ENCODE measurements at places on chromosomes 11 and 22.

GRCh38 chr11:114149689-114150407 is 90.3 kb downstream of the ZBTB16 start:
- no peak for DNase-seq

DNA sequence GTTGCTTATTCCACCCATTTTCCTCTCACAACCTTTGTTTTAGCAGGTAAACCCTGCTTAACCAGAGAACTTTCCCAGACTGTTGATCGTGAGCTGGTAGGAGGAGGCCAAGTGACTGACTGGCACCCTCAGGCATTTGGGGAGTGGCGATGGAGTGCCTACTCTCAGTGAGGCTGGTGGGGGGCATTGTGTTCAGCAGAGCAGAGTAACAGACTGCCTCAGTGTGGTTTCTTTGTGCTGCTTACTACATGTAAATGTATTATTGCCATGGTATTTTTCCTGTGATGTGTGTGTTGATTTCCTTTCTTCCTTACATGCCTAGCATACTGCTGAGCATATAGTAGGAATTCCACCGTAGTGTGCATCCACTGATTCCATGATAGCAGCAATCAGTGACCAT is 2.6 kb downstream of the MARK2 start:
- DNase-seq, result no peak

GRCh38 chr11:117052196-117053149 is 45.8 kb downstream of the SIK3 start:
- DNase-seq, result no peak

DNA sequence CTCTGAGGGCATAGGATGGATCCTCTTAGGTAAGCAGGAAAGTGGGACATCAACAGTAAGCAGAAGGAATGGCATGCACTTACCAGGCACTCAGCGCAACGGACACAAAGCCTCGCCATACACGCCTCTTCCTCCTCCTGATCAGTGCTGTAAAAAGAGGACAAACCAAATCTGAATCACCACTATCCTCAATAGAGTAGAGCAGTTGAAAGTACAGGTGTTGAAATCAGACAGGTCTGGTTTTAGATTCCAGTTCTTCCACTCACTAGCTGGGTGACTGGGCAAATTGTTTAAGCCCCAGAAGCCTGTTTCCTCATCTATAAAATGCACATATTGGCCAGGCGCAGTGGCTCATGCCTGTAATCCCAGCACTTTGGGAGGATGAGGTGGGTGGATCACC is 8.6 kb upstream of the JAML start:
- no peak for DNase-seq

- no peak for DNase-seq
Measured at GRCh38 chr22:36456464-36456845, 25.0 kb downstream of the TXN2 start.

- no peak for DNase-seq
Measured at GRCh38 chr11:3803726-3804495, 4.4 kb upstream of the PGAP2 start.

DNA sequence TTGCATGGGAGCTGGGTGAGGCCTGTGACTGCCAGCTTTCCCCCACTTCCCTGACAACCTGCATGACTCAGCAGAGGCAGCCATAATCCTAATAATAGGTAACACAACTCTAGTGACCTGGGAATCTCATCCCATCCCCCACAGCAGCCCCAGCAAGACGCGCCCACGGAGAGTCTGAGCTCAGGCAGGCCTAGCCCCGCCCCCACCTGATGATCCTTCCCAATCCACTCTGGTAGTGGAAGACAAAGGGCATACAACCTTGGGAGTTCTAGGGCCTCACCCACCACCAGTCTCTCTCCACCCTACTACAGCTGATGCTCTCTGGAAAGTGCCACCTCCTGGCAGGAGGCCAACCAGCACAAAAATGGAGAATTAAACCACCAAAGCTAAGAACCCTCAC is 60.3 kb downstream of the CWF19L2 start:
- no peak for DNase-seq

DNA sequence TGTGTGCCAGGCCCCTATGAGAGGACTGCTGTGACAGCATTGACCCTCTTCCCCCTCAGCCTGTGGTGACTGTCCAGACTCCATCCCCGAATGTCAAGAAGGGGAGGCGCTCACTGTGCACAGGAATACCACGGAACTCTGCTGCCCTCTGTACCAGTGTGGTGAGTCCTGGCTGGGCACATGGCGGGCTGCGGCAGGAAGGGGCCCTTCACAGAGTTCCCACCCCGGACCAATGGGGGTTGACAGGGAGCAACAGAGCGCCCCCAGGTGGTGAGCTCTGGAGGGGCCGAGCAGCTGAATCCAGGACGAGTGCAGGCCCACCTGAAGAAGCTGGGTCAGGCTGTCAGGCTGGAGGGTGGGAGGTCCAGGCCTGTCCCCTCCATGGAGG is 83.8 kb upstream of the MYOD1 start:
- DNase-seq, result no peak

DNA sequence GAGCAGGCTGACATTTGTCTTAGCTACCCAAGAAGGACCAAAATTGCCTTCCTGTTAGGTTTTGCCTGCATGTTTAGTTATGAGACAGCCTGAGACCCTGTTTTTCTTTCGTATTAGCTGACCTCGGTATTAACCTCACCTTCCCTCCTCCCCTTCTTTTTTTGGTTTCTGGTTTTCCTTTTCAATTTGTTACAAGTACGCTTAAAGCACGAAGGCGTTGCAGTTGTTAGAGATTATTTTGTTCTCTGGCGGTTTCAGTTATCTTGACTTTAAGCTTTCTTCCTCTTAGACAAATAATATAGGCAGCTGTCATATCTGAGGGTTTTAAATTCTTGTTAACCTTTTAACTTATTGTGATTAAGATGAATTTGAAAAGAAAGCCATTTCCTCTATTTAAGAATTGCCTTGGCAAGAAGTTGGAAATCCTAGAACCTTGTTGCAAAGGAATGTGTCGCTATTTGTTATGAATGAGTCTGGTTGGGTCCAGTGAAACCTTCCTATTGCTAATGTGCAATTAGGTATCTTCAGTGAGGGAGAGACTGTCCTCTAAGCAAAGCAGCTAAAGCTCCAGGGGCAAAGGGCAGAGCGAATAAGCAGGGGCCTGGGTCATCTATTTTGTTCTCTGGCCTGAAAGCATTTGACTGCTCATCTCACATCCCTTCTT is 45.7 kb downstream of the PACS1 start:
- peak; percentile 59 for DNase-seq

GRCh38 chr22:30481711-30482110 is 9.9 kb upstream of the SEC14L3 start:
- DNase-seq, result no peak

DNA sequence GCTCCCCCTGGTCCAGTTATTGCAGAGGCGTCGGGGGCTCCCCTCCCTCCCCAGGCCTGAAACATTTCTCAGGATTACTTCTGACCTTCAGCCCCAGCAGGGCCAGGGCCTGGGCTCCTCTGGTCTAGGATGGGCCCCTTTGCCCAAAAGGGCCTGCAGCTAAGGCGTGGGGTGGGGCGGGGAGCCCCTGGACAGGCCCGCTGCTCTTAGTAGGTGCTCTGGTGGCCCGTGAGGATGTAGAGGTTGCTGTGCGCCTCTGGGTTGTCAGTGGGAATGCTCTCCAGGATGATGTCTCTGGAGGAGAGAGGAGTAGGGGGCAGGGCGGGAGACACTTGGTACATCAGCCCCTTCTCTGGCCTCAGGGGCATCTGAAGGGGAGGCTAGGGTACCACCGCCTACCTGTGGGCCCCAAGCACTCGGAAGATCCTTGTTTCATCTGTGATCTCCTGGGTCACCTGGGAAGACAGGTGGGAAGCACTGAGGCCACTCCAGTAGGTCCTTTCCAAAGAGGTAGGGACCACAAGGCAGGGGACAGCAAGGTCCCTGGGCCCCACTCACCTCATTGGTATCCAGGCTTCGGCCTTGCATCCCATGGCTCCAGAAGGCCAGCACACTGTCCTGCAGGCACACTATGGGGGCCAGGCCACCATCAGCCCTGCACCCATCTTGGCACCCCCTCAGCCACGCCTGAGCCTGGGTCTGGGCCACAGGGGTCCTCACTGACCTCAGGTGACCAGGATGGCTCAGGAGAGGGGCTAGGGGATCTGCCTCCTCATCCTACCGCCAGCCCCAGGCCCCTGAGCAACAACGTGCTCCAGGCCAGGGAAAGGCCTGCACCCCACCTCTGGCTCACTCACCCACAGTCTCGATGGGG is 11.2 kb upstream of the SF1 start:
- DNase-seq, result no peak

GRCh38 chr11:103035791-103036434 is 56.0 kb downstream of the DCUN1D5 start:
- DNase-seq, result peak; percentile 86

DNA sequence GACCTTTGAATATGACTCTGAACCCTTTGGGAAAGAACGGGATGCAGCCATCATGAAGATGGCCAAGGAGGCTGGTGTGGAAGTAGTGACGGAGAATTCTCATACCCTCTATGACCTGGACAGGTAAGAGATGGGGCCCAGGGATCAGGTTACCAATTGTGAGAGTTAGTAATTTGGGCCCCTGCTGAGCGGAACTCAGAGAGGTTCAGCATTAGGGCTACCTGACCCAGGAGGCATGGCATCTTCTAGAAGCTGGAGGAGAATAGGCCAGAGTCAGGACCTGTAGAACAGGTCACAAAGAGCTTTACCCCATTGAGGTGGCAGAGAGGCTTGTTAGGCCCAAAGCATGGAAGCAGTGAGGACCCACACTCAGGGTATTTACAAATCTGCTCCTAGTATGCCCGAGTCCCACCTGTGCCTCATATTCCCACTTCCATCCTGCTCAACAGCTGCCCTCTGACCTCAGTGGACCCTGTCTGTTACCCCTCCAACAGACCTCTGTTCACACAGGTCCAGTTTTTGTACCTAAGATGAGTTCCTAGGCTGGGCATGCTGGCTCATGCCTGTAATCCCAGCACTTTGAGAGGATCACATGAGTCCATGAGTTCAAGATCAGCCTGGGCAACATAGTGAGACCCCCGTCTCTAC is 11.6 kb downstream of the CRY2 start:
- DNase-seq, result no peak

- no peak for DNase-seq
Measured at GRCh38 chr22:36815558-36816338, 1.1 kb downstream of the PVALB start.

GRCh38 chr22:23888615-23889401 is 5.4 kb upstream of the MIF start:
- no peak for DNase-seq

GRCh38 chr11:82680252-82680651 is 53.4 kb downstream of the FAM181B start:
- DNase-seq, result peak; percentile 20

DNA sequence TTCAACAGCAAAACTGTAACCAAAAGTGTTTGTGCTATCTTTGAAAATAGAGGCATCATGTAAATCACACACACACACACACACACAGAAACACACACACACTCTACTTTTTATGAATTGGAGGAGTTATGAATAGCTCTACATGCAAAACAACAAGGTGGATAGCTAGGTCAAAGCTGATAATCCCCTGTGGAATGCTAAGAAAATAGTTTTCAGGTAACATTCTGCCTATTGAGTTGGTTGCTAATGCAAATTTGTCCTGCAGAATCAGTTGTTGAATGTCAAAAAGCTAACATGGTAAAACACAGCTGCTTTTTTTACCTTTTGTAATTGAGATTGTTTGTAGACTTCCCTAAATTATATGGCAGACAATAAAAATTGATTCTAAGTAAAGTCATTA is 1658.4 kb upstream of the RAG2 start:
- DNase-seq, result no peak

DNA sequence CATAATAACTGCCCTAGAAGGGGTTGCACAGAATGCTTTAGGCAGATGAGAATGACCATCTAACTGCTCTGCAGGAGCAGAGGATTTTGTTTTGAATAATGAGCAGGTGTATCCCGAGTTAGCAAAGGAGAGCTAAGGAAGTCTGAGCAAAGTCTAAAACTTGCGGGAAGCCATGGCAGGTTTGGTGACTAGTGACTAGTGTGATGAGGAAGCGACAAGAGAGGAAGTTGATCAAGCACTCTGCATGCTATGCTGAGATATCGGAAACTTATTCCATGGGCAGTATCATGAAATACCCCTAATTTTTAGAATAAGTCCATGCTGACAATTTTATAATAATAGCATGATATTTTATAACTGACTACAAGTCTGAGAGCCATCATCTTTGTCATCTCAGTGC is 12.9 kb downstream of the OLFML1 start:
- no peak for DNase-seq

- DNase-seq, result no peak
Measured at GRCh38 chr11:2149460-2149859, 10.3 kb upstream of the IGF2 start.

Measured in Jurkat, Clone E6-1 (cell line).